CD4-positive, alpha-beta T cell treated with Interferon gamma for 1 hour (primary cell): ENCODE measurements at places on chromosomes 1 and 21.

GRCh38 chr1:228281631-228282328, 73.9 kb downstream of the OBSCN start:
- no peak for DNase-seq

DNA sequence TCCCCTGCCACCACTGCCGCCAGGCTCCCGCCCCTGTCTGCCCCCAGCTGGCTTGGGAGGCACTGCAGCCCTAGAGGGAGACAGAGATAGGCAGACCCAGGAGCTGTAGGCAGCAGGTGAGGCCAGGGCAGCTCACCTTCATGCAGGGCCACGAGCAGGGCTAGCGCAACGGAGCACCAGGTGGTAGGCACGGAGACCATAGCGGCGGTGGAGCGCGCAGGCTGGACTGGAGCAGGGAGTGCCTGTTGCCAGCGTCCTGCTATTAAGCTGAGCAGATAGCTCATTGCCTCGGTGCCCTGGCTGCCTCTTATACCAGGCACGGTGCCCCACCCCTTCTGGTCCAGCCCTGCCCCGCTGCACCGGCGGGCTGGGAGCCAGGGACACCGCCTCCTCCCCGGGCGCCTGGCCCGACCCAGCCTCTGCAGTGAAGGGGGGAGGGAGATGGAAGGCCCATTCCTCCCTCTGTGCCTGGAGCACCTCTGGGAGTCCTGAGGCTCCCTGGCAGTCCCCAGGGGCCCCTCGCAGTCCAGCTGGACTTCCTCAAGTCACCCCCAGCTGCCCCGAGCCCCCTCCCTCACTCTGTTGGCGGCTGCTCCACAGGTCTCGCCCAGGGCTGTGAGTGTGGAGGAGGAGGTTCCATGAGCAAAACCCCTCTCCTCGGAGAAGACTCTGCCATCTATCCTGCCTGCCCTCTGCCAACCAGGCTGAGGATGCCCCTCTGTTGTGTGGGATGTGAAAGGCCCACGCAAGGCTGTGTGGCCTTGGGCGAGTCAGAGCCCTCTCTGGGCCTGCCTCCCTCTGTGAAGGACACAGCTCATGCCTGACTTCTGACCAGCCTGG, at the start of gene EDN2:
Gene EDN2, minus strand, starts transcription at position 282 of the 840 bp plus-strand sequence. Its CDS starts 82 bp downstream, at position 200.
- no peak for DNase-seq

DNA sequence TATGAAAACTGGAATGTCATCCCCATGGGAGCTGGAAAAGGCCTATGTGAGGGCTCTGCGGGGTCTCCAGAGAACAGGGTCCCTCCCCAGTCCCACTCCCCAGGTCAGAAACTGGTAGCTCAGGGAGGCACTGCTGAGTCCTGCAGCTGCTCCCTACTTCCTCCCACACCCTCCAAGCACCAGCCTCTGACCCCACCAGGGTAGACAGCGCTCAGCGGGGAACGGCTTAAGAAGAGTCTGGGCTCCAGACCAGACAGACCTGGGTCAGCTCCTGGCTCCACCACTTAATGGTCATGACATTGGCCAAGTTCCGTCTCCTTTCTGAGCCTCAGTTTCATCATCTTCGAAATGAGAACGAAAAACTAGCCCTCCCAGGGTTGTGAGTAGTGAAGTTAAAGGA, 7.2 kb downstream of the LRP8 start:
- no peak for DNase-seq

GRCh38 chr1:28323720-28324119, 5.1 kb upstream of the MED18 start:
- no peak for DNase-seq

DNA sequence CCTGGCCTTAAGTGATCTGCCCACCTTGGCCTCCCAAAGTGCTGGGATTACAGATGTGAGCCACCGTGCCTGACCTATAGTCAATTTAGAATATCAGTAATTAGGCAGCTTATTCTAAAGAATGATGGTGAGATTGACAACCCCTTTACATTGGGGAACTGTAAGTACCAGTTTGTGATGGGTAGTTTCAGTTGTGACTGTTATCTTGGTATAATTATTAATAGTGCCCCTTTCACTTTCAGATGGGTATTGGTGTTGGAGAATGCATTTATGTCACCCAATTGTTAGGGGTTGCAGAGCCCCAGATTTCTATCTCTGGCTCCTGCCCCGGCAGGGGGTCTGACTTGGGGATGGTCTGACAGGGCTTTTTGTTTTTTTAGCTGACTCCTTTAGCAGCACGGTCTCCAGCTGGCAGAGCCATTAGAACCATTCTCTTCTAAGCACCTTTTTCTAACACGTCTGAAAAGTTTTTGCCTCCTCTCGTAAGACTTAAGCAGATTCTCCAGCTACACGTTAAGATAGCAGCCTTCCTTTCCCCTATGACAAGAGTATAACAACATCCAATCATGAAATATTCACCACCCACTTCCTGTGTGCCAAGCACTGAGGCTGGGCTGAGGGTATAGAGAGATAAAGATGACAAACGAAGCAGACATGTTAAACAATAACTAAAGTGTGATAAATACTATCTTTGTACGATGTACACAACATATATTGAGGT, 157.8 kb downstream of the SDCCAG8 start:
- no peak for DNase-seq

- DNase-seq = no peak
Measured at GRCh38 chr1:87084244-87084836, 169.9 kb downstream of the HS2ST1 start.

DNA sequence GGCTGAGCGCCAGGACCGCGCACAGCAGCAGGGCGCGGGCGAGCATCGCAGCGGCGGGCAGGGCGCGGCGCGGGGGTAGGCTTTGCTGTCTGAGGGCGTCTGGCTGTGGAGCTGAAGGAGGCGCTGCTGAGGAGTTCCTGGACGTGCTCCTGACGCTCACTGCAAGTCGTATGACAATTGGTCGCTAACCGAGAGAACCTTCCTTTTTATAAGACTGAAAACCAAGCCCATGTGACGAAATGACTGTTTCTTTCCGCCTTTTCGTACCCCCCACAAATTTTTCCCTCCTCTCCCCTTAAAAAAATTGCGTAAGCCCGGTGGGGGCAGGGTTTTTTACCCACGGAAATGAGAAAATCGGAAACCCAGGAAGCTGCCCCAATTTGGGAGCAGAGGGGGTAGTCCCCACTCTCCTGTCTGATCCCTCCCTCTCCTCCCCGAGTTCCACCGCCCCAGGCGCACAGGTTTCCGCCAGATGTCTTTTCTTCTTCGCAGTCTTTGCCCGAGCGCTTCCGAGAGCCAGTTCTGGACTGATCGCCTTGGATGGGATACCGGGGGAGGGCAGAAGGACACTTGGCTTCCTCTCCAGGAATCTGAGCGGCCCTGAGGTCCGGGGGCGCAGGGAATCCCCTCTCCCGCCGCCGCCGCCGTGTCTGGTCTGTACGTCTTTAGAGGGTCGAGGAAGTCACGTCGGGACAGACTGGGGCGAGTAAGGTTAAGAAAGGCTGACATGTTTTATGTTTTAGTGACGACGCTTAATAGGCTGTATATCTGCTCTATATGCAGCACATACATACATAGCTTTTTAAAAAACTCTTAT, at the start of gene PTGS2:
Gene PTGS2, minus strand, starts transcription at position 179 of the 817 bp plus-strand sequence. Its CDS starts 133 bp downstream, at position 46.
- DNase-seq = peak; percentile 69

- no peak for DNase-seq
Measured at GRCh38 chr1:195105281-195105680, 1503.0 kb downstream of the KCNT2 start.

- DNase-seq = no peak
Measured at GRCh38 chr1:115183721-115184259, 94.5 kb upstream of the TSPAN2 start.

DNA sequence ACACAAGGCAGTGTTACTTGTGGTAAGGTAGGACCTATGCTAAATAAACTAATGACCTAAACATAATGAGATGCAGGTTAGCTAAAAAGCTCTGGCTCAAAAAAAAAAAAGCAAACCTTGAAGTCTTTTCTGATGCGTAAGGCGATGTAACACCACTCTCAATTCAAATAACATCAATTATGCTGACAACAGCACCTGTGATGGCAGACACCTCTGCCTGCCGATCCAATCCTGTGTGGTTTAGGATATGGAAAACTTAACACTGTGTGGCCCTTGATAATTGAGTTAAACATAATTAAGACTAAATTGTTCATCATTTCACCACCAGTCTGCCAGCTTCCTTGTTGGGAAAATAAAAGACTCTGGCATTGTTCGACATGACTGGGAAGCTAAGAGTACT, 9.1 kb downstream of the RPAP2 start:
- no peak for DNase-seq

- no peak for DNase-seq
Measured at GRCh38 chr1:192849442-192849841, 40.6 kb downstream of the RGS2 start.

DNA sequence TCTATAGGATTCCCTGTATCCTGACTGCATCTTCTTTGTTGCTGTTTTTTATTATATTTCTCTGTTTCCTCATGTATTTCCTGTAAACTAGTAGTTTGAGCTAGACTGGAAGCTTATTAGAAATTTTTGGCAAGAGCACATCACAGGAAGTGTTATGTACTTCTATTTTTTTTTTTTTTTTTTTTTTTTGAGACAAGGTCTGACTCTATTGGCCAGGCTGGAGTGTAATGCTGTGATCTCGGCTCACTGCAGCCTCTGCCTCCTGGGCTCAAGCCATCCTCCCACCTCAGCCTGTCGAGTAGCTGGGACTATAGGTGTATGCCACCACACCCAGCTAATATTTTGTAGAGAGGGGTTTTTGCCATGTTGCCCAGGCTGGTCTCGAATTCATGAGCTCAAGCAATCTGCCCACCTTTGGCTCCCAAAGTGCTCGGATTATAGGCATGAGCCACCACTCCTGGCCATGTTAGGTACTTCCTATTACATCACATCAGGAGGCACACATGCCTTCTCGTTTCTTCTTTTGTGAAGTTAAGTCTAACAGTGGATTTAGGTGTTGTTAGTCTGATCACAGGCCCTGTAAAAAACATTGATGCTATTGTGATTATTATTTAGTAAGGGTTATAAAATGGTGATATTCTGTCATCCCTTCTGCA, 12.5 kb downstream of the C1orf21 start:
- DNase-seq = no peak
